ENCODE measurements at places on chromosomes 12 and 14.

DNA sequence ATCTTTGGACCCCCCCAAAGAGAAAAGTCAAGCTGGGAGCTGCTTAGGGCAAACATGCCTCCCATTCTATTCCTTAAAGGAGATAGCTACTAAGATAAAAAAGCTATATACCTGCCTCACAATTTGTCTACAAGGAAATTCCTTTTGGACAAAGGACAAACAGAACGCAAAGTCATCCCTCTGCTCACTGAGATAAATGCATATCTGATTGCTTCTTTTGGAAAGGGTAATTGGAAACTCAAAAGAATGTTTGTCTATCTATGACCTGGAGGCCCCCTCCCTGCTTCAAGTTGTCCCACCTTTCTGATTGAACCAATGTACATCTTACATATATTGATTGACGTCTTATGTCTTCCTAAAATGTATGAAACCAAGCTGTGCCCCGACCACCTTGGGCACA lies 80.9 kb upstream of the FUT8 start:
- no peak for DNase-seq

DNA sequence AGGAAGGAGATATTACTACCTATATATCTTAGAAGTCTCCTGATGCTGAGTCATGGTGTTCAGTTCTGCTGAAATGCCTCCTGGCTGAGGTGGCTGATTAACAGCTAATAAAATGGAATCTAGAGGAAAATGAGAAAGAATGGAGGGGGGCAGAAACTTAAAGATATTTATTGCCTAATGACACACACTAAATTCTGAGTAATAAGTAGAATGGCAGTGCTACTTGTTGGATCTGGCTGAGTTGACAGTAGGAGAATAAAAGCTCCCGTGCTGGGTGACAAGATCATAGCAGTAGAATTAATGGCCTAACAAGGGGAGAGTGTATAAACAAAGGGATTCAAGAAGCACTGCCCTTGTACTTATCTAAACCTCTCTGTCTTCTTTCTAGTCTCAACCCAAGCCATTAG lies 137.5 kb downstream of the CNTN1 start:
- DNase-seq = no peak

GRCh38 chr12:2348482-2348852 lies 295.7 kb downstream of the CACNA1C start:
- DNase-seq = no peak

DNA sequence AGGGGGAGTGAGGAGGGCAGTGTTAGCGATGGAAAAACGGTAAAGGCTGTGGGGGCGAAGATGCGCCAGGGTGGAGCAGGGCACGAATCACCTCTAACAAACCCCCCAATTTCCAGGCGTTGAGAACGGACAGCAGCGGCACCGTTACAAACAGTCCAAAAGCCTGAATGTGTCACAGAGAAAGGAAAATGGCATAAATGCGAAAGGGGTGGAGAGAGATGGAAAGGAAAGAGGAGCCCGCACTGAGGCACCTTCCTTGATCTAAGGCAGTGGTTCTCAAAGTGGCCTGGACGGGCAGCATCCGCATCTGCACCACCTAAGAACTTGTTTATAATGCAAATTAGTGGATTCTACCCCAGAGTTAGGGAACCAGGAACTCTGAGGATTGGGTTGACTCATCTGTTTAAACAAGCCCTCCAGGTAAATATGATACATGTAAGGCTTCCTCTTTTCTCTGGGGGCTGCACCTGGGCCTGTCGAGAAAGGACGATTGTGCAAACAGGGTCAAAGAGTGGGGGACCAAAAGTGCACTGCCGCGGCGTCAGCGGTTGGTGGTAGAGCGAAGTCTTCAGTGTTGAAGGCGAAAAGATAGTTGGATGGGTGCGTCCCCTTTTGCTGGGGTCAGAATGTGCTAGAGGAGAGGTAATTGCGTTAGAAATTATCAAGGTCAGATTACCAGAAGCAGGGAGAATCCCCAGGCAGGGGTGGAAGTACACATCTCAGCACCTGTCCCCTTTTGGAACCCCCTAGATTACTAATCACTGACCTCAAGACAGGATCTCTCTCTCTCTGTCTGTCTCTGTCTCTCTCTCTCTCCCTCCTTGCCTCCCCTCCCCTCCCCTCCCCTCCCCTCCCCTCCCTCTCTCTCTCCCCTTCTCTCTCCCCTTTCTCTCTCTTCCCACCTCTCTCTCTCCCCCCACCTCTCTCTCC lies 1.3 kb upstream of the KCNH5 start:
- DNase-seq = no peak

DNA sequence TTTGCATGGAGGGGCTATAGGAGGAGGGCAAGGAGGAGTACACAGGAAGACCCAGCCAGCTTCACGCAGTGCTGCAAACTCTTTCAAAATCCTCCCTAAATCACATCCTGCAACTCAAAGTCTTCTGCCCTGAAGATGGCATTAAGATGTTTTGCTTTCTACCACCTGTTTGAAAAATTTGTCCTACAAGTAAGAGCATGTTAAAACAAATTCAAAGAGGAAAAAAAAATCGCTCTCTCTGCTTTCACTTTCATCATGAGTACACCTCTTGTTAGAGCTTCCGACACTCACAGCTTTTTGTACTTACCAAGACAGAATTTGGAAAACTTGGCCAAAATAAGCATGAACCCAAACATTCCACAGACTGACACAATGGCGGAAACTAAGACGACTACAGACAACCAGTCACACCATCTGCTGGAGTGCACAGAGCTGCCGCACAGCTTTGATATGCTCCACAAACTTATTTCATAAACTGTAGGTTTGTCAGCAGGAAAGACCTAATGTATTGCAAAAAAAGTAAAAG lies 21.3 kb downstream of the GCH1 start:
- no peak for DNase-seq

DNA sequence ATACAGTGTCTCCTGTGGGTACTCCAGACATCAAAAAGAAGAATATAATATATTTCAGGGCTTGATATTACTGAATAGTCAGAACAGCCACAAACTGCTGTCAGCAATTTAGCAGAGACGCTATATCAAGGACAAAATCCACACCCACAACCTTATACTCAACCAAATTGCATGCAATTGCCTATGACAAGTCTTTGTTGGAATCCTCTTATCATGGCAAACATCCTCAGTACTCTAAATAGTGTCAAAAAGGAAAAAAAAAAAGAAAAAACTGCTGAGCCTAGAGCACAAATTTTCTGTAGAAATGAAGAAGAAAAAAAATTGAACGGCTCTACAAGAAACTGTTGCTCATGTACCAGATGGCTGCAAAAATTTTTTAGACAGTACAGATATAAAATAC lies 485.7 kb downstream of the TMTC2 start:
- DNase-seq = no peak

DNA sequence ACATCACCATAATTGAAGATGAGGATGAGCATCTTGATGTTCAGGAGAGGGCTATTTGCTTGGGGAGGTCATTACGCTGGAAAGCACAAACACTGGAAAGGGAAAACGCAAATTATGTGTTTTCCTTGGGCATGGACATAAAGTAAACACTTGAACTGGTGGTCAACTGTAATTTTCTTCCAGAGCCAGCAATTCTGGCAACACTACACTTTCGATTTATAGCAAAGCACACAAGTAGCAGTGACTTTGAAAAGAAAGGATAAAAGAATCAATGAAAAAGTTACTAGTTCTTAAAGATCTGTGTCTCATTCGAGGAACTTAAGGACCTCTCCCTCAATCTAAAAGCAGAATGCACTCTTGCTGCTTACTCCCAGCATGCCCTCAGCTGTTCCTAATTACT lies 2.2 kb downstream of the CLEC14A start:
- no peak for DNase-seq

- no peak for DNase-seq
These were observed 33.5 kb upstream of the C14orf180 start for GRCh38 chr14:104545942-104546501.

GRCh38 chr12:6205144-6205539 lies 4.9 kb downstream of the CD9 start:
- peak; percentile 54 for DNase-seq

- no peak for DNase-seq
These were observed 482 bp upstream of the IFI27L2 start for GRCh38 chr14:94129758-94130414.

DNA sequence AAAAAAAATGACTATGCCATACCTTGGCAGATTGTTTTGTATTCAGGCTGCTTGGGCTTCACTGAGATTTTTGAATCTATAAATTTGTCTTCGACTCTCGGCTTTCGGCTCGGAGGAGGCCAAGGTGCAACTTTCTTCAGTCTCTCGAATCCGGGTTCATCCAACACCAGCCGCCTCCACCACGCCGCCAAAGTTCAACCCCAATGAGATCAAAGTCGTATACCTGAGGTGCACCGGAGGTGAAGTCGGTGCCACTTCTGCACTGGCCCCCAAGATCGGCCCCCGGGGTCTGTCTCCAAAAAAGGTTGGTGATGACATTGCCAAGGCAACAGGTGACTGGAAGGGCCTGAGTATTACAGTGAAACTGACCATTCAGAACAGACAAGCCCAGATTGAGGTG lies 12.4 kb upstream of the SPPL3 start:
- no peak for DNase-seq

GRCh38 chr12:121786440-121786825 lies 7.1 kb downstream of the RHOF start:
- peak; percentile 81 for DNase-seq

- no peak for DNase-seq
These were observed 273.1 kb downstream of the VRK1 start for GRCh38 chr14:97070259-97070658.

DNA sequence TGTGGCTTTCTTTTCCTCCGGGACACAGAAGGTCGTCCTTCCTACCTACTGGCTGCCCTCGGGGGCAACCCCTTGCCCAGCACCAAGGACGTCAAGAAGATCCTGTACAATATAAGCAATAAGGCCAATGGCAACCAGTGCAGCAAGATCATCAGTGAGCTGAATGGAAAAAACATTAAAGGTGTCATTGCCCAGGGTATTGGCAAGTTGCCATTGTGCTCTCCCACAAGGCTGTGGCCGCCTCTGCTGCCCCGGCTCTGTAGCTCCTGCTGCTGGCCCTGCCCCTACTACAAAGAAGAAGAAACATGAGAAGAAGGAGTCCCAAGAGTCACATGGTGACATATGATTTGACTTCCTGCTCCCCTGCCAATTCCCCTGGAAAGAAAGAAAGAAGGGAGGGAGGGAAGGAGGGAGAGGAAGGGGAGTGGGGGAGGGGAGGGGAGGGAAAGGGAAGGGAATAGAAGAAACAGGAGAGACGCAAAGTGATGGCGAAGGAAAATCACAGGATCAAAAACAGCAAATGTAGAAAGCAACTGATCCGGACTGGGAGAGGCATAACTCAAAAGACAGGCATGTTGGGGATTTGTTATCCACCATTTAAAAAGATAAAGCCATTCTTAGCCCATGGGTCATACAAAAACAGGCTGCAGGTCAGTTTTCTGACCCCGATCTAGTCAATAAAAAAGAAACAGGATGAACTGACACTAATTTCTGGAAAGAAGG lies 61.3 kb upstream of the RESF1 start:
- DNase-seq = no peak

GRCh38 chr14:33768458-33768830 lies 182.4 kb downstream of the EGLN3 start:
- DNase-seq = no peak

- no peak for DNase-seq
These were observed 103.7 kb upstream of the IFNG-AS1 start for GRCh38 chr12:67885375-67886169.

DNA sequence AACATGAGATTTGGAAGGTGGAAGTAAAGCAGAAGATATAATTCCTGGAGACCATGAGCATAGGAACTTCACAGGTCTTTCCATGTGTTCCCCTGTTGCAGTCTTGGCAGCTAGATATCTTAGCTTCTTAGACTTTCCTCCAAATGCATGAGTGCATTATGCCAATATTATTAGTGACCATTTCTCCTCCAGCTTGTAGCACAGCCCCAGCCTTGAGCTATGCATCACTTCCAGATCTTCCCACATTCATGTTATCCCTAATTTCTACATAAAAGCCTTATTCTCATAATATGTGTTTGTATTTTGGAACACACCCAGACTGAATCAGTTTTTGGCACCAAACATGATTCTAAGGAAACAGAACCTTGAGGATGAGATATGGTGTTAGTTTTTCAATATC lies 11.0 kb downstream of the CLEC2B start:
- DNase-seq = no peak

- DNase-seq = no peak
These were observed 47.7 kb downstream of the STAB2 start for GRCh38 chr12:103634732-103635131.

GRCh38 chr12:104171785-104172569 lies 34.0 kb upstream of the NFYB start:
- DNase-seq = no peak

DNA sequence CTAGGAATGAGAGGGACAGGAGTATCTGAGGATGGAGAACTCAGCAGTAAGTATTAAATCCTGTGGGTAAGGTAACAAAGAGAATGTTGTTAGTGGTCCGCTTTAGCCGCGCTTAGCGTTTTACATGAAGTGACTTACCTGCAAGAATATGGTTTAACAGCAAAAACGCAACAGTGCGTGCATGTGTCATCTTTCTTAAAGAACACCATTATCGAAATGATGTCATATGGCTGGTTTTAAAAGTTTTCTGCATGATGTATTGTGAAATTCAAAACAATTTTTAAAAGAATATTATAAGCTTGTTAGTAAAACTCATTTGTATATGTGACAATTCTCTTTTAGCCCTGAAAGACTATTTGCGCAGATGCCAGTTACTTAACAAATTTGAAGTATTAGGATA lies 1.7 kb downstream of the LEMD3 start:
- DNase-seq = no peak
